ENCODE measurements at places on chromosomes 12 and 14.
A peak's percentile ranks its signal among the peaks of the same experiment; 100 is the strongest.

- DNase-seq, result no peak
These were observed 54.0 kb downstream of the CPSF2 start for GRCh38 chr14:92175811-92176210.

GRCh38 chr14:96509457-96510090, 7.4 kb downstream of the PAPOLA start:
- no peak for DNase-seq

- DNase-seq, result no peak
These were observed 46.5 kb upstream of the SAV1 start for GRCh38 chr14:50714450-50715073.

DNA sequence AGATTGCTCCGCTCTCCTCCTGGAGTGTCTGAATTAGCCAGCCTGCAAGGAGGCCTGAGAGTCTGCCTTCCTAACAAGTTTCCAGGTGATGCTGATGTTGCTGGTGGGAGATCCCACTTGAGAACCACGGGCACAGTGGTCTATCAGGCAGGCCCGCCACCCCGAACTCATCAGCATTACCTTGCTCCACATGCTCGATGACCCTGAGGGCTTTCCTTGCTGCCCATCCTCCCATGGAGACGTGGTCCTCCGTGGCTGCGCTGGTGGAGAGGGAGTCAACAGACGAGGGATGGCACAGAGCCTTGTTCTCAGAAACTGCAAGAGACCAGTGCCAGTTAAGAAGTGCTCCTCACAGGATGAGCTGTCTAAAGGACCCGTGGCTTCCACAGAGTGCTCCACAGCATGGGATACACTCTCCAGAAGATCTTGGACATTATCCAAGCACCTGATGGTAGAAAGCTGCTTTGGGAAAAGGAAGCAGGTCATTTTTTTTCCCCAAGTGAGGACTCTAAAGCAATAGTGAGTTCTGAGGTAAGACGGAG, 18.3 kb downstream of the HAL start:
- DNase-seq, result peak; percentile 77

- no peak for DNase-seq
These were observed 39.8 kb downstream of the GPR135 start for GRCh38 chr14:59425322-59425935.

GRCh38 chr12:132108211-132108832, 35.8 kb downstream of the DDX51 start:
- DNase-seq, result no peak

DNA sequence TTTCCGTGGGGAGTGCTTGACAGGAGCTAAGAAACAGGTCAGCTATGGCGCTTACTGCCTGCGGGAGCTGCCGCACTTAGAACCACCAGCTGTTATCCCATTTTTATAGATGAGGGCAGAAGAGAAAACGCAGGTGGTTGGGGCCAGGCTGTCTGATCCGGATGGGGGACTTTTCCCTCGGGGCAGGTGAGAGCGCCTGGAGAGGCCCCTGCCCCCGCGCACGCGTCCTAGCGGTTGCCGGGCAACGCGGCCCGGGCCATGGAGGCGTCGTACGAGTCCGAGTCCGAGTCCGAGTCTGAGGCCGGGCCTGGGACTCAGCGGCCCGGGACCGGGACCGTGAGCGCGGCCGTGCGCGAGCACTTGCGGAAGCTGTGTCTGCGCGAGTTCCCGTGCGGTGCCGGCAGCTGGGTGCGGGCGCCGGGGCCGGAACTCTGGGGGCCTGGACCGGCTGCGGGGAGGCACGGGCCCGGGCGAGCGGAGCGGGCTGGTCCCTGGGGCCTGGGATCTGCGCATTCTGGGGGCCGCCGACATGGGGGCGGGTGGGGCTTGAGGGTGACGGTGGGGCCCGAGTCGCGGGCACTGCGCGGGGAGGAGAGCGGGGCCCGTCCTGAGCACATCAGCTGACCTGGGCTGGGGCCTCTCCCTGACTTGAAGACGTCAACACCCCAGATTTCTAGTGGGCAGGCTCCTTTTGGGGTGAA, at the start of gene LRRC43:
TSS of gene LRRC43 (plus strand) at position 237 of the 701 bp plus-strand sequence. CDS start at position 259, 22 bp downstream.
- no peak for DNase-seq

- DNase-seq, result no peak
These were observed 121.2 kb downstream of the CACNA1C start for GRCh38 chr12:2173971-2174370.

DNA sequence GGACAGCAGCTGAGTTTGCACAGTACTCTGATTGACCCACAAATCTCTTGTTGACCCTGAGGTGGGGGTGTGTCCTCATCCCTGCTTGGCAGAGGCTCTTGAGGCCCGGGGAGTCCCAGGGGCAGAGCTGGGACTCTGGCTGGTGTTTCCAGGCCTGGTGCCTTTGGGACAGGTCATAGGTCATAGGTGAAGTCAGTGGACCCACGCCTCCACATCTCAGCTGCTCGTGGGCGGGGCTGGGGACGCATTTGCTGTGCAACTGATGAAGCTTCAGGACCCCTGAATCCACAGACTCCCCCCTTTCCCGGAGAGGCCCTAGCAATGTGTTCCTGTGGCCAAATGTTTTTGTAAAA, 408 bp upstream of the CACNA2D4 start:
- DNase-seq, result peak; percentile 79

GRCh38 chr12:57461917-57462250, 2.3 kb downstream of the GLI1 start:
- no peak for DNase-seq

GRCh38 chr14:58944968-58945356, 243.5 kb upstream of the DAAM1 start:
- no peak for DNase-seq

DNA sequence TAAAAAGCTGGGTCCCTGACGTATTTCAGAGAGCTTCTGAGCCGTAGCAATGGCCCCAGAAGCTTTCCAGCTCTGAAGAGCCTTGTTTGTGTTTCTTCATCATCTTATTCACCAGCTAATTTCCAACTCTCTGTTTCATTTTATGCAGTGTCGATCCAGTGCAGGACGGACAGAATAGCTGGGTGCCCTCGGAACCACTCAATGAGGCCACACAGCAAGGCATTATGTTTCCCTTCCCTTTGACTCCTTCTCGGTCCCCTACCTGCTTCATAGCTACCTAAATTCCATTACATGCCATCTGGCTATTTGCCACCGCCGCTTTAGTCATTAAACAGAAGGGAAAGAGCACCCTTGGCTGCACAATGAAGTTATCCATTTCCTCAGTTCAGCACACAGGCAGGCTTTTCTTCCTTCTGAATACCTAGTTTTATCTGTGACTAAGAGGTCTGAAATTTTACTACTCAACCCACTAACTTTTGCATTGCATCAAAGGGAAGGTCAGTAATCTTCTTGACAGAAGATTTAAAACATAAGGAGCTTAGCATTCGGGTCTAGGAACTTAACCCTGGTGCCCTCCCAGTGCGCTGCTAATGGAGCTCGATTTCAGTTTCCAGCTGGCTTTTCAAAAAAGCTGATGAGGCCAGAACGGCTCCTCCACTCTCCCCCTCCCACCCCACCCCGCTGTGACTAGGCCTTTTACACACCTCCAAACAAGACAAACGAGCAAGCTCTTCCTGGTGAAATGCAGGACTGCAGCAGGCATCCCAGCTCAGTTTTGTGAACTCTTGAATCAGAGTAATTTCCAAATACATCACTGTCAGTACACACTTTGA, 176.8 kb downstream of the GXYLT1 start:
- DNase-seq, result no peak

GRCh38 chr12:96241431-96241830, 47.3 kb downstream of the ELK3 start:
- no peak for DNase-seq

DNA sequence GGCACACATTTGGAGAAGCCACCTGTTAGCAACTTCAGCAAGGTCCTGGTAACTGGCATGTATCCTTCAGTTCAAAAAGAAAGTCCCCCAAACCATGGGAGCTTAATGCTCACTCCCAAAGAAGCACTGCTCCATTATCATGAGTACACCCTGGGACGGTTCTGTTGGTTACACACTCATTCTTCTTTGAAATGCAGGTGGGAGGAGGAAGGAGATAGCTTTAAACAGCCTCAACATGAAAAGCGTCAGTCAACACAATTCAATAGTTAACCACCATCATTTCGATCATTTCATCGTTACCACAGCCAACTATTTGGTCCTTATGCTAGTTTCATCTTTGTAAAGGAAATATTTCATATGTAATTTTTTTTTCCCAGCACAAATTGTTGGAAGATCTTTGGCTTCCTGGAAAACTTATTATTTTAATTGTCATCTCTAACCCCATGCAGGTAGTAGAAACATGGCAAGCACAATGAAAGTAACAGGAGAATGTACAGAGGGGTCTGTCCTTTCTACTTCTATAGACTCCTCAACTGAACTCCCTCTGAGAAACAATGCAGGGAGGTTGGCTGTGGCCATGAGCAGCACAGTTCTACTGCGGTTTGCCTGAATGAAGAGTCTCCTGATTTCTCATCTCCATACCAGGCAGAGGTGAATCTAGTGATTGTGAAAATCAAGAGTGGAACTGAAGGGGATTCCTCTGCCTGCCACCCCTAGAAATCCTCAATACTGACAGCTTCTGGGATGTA, 196.4 kb upstream of the FOXN3 start:
- DNase-seq, result no peak

DNA sequence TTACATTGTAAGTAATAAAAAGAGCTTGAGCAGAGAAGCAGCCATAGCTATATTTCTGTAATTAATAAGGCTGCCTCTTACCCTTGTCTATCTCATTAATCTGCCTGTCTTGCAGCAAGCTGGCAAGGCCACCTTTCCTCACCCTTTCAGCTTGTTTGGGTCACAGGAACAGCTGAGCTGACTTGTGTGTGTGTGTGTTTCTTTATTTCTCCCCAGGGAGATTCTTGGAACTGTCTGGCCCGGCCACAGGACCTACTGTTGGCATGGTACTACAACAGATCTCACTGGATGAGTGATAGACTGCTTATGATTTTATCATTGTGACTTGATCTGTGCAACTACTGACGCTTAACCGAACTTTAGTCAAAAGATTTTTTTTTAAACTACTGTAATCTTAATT, 213.7 kb downstream of the SLC2A13 start:
- no peak for DNase-seq

DNA sequence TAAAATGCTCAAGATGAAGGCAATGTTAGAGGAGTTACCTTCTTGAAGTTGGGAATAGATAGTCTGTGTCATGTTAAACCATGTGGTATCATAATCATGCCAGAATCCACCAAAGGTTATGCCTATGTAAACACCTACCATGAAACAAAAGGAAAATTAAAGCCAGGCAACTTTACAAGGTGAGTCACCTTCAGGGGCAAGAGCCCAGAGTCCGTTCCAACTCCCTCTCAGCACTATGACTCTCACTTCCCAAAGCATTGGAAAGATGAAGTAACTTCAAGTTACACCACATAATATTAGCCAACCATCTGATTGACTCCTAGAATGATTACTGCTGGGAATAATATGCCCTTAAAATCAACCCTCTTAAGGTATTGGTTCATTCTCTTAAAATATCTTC, 38.5 kb downstream of the CATSPERB start:
- no peak for DNase-seq

GRCh38 chr14:23028799-23029198, 5.9 kb downstream of the PSMB5 start:
- no peak for DNase-seq

DNA sequence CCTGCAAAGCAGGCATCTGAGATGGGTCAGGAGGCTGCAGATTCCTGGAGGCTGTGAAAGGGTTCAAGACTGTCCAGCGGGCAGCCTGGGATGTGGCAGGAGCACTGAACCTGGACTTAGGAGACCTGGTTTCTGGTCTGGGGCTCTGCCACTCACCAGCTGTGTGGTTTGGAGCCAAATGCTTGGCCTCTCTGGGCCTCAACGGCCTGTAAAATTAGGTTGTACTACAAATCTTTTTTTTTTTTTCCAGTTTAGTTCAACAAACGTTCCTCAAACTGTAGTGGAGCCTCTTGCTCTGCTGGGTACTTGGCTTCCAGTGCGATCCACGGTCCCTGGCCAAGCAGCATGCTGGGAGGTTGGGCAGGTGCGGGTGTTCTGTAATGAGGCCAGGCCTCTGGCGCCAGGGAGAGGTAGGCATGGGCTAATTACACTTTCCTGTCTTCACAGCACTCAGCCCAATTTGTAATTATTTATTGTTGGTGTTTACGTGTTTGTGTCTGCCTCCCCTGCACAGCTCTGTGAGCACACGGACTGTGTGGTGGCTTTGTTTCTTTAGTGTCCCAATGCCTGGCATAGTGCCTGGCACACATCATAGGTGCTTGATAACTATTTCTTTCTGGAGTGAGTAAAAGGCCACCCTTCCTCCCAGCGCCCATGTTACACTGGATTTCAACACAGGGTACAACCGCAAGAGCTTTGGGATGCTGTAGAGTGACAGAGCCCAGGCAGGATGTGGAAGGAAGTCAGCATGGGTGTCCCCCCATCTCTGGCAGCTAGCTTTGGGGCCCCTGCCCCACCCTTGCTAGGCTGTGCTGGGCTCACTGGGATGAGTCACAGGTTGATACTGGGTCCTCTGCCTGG, 5.8 kb upstream of the KRT80 start:
- no peak for DNase-seq

DNA sequence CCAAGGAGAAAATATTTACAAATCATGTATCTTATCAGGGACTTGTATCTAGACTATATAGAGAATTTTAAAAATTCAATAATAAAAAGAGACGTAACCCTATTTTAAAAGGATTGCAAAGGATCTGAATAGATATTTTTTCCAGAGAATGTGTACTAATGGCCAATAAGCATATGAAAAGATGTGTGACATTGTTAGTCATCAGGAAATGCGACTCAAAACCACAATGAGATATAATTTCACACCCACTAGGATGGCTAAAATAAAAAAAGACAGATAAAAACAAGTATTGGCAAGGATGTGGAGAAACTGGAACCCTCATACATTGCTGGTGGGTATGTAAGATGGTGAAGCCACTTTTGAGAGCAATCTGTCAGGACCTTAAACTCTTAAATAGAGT, 141.9 kb upstream of the BMP4 start:
- DNase-seq, result no peak

DNA sequence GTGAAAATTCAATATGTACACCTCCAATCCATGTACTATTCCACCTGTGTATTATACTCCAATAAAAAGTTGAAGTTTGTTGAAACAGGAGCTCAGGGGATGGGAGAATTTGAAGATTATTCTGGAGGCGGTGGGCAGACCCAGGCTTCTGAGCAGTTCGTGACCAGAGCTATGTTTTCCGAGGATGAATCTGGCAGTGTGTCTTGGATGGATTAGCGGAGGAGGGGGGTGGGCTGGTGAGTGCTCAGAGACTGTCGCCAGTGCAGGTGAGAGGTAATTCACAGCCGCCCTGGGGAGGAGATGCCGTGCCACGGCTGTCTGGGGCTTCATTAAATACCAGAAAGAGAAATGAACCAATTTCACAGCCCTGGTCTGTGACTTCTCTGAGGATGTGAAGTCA, 283.0 kb upstream of the RTL1 start:
- no peak for DNase-seq

- DNase-seq, result no peak
These were observed 25.5 kb upstream of the FBXO34 start for GRCh38 chr14:55245657-55246268.

DNA sequence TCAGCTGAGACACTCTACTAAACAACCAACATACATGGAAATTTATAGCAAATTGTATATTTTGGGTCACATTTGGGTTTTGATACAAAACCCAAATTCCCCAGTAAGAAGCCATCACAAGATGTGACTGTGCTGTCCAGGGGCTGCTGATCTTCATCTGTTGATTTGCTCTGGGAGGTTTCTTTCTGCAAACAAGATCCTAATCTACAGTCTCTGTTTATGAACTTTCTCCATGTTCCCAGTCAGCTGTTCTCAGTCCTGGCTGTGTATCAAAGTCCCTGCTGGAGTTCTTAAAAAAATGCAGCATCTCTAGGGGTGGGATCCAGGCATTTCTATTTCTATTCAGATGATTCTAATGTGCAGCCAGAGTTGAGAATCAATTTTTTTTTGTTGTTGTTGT, 85.1 kb downstream of the ATP23 start:
- no peak for DNase-seq

GRCh38 chr12:65171073-65171472, 1.7 kb downstream of the LEMD3 start:
- no peak for DNase-seq
